Osteoblast (primary cell): ENCODE measurements at places on chromosomes 1 and 21.

DNA sequence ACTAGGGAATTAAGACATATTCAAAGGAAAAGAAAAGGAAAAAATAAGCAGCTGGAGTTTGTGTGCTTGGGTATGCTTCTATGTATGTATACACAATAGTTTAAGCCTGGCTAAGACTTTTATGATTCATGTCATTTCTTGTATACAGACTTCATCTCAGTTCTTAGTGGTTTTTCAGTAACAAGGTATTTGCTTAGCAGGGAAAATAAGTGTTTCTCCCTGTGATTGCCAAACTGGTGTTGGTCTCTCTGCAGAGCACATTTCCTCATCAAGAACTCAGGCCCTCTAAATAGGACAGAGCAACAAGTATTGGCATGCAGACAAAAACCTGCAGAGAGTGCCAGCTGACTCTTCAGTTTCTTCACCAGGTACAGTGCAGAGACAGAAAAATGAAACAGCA lies 484.4 kb upstream of the ZRANB2 start:
- DNase-seq: no peak

DNA sequence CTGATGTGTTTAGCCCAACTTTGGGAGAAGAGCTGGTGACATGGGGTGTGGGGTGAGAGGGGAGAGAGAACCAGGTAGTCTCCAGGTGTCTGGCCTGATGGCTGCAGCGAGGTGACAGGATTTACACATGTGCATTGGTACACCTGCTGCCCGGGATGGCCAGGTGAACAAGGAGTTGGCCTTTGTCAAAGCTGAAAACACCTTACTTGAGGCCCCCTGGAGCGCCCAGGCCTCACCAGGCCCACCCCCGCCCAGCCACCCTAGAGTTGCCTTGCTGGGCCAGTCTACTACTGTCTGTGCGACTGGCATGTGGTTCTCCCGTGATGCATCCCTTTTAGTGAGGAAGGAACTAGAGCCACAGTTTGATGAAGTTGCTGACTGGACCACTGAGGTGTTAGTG lies 90.5 kb downstream of the ADARB1 start:
- DNase-seq: no peak

DNA sequence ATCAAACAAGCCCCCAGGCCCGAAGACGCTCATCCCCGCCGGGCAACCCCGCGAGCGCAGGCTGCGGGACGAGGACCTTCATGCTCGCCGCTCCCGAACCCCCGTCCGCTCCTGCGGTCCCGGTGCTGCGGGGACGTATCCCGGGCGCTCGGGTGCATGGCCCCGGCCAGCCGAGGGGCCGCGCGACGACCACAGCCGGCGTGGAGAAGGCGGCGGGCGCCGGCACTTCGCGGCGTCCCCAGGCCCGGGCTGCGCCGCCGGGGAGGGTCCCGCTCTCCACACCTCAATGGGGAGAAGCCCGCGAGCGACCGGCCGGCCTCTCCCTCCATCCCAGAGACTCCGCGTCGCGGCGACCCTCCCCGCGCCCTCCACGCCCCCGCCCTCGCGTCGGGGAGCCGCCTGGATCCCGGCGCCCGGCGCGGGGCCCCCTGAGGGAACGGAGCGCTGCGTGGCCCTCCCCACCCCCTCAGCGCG lies 401 bp downstream of the ERRFI1 start:
- DNase-seq: no peak

DNA sequence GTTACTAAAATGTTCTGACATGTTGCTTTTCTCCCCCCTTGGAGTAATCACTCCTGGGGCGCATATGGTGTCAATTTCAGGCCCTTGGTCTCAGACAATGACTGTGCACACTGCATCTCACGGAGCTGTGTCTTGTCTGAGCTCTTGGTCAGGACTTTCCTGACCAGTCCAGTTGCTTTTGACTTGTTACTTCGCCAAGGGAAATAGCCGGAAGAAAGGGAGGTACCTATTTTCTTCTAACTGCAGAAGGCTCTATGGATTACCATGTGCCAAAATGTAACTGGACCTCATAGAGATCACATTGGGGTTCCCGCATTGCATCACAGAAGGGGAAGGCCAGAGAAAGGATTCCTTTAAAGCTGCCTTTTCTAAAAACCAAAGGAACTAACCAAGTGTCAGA lies 68.6 kb downstream of the SPAG17 start:
- peak; percentile 30 for DNase-seq

DNA sequence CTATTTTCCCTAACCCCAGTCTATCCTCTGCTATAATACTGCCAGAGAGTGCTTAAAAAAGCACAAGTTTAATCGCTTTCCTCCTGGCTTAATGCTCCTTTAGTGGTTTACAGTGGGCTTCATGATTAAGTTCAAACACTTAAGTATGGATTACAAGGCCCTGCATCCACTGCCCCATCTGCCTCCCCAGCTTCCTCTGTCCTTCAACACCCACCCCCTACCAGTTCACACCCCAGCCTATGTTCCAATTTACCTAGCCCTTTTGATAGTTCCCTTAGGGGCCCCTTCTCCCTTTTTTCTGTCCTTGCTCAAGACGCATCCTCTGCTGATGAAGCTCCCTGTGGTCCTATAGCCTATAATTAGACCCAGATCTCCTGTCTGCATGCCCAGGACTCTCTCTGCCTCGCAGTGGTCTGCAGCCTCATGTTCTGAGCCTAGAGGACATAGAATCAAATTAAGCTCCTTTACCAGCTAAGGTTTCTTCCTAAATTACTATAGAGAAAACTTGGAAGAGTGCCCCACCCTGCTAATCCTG lies 212.5 kb downstream of the FGGY start:
- DNase-seq: no peak

GRCh38 chr1:167371030-167371429 lies 147.3 kb downstream of the CD247 start:
- no peak for DNase-seq

GRCh38 chr1:161511756-161512060 lies 6.5 kb downstream of the FCGR2A start:
- no peak for DNase-seq

DNA sequence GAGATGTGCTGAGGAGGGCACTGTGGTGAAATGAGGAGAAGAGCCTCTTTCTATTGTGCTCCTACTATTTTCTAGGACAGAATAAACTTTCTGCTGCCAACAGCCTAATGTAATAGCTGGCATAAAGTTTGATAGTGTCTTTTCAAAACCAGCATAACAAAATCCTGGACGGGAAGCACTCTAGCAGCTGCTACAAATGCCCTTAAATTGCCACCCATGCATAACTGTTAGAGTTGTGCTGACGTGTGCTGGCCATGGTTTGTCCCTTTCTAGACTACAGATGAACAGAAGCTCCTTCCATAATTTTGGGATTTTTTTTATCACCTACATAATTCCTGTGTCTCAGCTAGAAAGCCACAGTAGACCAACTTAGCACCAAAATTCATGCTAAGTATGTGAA lies 88.5 kb upstream of the DEPDC1 start:
- DNase-seq: no peak

DNA sequence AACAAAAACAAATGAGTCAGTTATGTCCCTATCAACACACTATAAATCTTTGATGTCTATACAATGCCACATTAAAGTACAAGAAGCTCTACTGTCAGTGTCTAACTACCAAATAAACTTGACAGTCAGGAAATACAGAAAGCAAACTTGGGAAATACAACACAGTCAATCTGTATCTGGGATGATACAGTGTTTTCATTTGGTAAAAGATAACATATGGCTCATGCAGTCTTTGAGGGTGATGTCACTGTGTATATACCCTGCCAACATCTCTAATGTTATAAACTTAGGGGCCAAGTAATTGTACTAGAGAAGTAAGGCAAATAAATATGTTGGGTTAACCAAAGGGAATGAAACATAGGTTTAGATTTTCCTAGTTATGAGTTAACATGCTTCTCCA lies 552.5 kb upstream of the ADAMTS5 start:
- peak; percentile 83 for DNase-seq

DNA sequence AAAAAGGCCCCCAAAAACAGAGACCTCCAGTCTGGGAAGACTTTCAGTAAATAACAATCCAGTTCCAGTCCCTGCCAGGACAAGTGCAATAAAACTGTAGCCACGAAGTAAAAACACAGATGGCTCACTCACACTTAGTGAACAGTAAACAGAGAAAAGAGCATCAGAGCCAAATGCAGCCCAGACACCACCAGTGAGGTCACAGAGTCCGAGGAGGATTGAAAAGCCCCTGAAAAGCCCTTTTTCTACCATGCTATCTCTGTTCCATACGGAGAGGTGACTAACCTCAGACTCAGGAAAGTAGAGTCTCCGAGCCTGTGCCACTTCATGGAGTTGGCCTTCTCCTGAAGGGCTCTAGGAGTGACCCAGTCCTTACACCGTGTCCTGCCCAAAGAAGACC lies 84.5 kb downstream of the COLGALT2 start:
- no peak for DNase-seq

DNA sequence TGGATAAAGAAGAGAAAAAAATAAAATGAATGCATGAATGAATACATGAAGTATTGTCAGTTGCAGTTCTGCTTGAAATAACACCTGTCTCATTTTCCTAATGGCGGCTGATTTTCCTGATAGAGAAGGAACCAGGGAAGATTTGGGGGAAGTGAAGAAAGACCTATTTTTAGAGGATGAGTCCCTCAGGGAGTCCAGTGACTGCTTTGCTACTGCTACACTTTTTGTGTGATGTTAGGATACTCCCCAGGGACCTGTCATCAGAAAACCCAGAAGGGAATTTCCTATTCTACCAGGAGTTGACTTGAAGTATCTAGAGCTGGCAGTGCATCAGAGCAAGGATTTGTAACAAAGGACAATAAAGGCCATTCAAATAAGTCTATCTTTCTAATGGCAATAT lies 114.8 kb downstream of the MAB21L3 start:
- no peak for DNase-seq

GRCh38 chr1:55448261-55448660 lies 233.1 kb upstream of the USP24 start:
- DNase-seq: no peak

DNA sequence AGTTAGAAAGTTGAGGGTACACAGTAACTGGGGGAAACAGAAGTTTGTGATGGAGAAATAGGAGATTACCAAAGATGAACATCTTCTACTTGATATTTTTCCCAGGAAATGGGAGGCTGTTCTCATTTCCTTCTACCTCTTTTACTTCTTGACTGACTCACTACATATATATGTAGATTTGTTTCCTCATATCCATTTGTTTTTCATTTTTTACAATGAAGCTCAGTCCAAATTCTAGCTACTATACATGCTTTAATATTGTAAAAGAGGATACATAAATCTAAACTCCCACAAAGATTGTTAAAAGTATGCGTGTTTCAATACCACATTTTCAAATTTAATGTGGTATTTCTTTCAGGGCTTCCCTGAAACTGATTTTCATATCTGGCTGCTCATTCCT lies 366.6 kb upstream of the NCAM2 start:
- DNase-seq: no peak

DNA sequence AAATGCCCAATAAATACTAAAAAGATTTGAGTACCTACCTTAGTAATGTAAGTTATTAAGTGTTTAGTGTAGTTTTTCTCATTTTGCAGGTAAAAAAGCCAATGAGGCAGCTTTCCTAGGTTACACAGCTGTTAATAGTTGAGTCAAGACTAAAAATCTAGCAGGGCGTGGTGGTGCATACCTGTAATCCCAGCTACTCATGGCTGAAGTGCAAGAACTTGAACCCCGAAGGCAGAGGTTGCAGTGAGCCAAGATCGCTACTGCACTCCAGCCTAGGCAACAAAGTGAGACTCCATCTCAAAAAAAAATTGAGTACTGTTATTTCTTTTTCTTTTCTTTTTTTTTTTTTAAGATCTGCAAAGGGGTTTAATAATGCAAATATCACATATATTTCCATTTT lies 7.7 kb downstream of the YBX1 start:
- DNase-seq: no peak

DNA sequence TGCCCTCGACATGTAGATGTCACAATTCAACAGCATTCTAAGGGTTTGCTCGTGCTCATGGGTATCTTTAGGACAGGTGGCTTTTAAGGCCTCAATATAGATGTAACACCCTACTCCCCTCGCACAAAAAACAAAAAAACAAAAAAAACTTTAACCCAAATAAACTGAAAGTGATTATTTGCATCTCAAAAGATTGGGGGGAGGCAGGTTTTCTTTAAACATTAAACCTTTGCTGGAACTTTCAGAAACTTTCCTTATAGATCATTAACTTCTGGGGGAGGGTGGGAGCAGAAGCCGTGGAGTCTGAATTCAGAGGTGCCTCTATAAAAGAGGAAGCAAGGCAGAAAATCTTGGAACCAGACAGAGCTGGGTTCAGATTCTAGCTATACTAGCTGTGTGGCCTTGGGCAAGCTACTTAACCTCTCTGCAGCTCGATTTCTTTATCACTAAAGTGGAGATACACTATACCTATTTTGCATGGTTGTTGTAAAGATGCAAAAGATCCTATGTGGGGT lies 3.2 kb upstream of the KIAA1614 start:
- peak; percentile 9 for DNase-seq

GRCh38 chr1:92480200-92480812 lies 6.4 kb downstream of the GFI1 start:
- DNase-seq: no peak

GRCh38 chr1:9719978-9720722 lies 68.6 kb downstream of the PIK3CD start:
- DNase-seq: peak; percentile 71

DNA sequence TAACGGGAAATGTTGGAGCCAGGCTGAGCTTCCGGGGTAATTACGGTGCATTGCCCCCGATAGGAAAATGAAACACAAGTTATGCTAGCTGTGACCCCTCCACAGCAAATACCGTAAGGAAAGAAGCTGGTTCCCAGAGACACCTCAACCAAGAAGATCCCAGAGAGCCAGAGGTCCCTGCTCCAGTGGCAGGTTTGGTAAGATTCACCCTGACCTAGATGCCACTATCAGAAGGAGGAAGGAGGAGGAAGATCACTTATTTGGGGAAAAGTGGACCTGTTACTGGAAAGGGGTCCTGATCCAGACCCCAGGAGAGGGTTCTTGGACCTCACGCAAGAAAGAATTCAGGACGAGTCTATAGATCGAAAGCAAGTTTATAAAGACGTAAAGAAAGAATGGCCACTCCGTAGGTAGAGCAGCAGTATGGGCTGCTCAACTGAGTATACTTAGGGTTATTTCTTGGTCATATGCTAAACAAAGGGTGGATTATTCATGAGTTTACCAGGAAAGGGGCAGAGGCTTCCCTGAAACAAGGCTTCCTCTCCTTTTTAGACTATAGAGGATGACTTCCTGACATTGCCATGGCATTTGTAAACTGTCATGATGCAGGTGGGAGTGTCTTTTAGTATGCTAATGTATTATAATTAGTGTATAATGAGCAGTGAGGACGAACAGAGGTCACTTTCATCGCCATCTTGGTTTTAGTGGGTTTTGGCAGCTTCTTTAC lies 7.5 kb upstream of the CAPN9 start:
- DNase-seq: no peak
